ENCODE measurements at places on chromosomes 2 and 18. TPM values are rescaled to one million over a fixed set of nuclear protein-coding genes. Genes with fewer than 3 reads are reported as not detected.

- no peaks in the 10 kb centered on the region for H3K36me3 ChIP-seq
- H3K4me3 ChIP-seq = no peak overlapping the region
- peak; percentile 77 for DNase-seq
- no peaks in the 10 kb centered on the region for H3K27me3 ChIP-seq
- H3K4me1 ChIP-seq = no peaks in the 10 kb centered on the region
Measured at GRCh38 chr18:52903857-52904256, 563.9 kb downstream of the DCC start.

GRCh38 chr2:173226899-173227698 lies 127.6 kb upstream of the CDCA7 start:
- no peak overlapping the region for H3K4me3 ChIP-seq
- no peak overlapping the region for H3K27ac ChIP-seq
- H3K4me1 ChIP-seq = no peaks in the 10 kb centered on the region
- no peaks in the 10 kb centered on the region for H3K36me3 ChIP-seq
- no peaks in the 10 kb centered on the region for H3K27me3 ChIP-seq

DNA sequence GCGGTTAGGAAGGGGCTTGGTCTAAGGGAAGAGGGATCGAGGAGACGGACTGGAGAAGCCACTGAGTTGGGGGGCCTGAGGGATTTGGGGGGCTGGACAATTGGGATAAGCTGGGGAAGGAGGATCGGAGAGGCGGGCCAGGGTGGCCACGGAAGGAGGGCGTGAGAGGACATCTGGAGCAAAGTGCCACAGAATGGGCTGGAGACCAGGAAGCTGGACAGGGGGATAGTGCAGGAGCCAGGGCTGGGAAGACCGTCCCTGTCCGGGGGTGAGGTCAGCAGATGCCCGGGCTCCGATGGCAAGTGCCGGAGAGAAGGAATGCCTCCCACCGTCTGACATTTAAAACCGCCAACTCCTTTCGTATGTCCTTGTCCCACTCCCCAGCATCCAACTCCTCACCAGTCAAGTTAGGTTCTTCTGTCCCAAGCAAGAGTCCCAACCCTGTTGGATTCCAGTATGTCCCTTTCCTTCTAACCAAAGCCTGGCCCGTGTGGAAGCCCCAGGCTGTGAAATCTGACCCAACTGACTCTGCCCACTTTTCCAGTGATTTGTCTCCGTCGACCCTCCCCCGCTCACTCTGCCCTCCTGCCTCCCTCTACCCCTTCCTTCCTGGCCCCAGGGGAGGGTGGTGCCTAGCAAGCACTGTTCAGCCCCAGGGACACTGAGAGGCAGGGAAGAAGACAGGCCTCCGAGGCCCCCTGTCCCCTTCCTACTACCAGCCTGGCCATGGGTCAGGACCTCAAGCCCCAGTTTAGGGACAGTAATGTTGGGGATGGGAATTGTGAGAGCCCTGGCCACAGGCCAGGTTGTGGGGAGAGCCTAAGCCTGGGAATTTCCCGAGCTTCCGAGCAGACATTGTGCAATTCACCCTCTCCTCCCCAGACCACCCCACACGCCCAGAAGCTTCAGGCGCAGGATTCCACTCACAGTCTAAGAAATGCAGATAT lies 31.5 kb upstream of the TMBIM1 start:
- DNase-seq = peak; percentile 81
- H3K27ac ChIP-seq = peak overlapping the region; percentile 94
- no peaks in the 10 kb centered on the region for H3K27me3 ChIP-seq
- H3K36me3 ChIP-seq = no peaks in the 10 kb centered on the region

DNA sequence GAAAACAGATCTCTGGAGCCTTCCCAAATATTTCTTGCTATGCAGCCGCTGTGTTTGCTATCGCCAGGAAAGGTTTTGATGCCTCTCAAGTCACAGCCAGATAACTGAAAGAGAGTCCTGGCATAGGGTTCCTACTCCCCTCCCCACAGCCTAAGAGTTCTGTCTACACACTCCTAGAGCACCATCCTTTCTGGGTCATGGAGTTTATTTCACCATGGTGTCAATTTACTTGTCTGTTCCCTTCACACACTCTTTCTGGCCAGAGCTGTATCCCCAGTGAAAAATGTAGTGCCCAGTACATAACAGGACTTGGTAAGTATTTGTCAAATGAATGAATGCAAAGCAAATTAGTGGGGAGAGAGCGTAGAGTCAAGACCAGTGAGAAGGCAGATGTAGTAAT lies 185.3 kb downstream of the HAUS1 start:
- H3K27ac ChIP-seq = no peak overlapping the region
- no peaks in the 10 kb centered on the region for H3K27me3 ChIP-seq
- peaks cover 10% of the 10 kb centered on the region for H3K4me1 ChIP-seq

- peak; percentile 65 for DNase-seq
- H3K27ac ChIP-seq = no peak overlapping the region
- no peak overlapping the region for H3K4me3 ChIP-seq
- H3K4me1 ChIP-seq = no peaks in the 10 kb centered on the region
- no peaks in the 10 kb centered on the region for H3K36me3 ChIP-seq
Measured at GRCh38 chr2:32135409-32135808, 30.3 kb upstream of the SLC30A6 start.

DNA sequence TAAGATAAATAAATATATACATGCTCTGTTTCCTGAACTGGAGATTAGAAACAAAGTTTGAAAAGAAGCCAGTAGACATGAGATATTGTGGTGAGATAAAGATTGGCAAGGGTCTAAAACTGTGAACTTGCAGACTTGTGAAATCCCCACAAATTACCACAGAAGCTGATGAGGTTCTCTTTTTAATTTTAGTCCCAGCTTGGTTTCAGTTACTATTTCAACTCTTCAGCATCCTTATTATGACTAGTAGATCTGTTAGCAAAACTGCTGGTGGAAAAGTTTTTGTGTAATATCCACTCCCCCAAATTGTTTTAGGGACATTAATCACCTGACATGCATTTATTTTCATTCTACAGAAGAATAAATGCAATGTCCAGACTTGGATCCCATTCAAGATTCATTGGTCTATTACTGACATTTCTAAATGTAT lies 20.8 kb downstream of the RASGRP3 start:
- H3K27ac ChIP-seq = no peak overlapping the region
- H3K36me3 ChIP-seq = no peaks in the 10 kb centered on the region
- no peak for DNase-seq
- no peaks in the 10 kb centered on the region for H3K27me3 ChIP-seq
- H3K4me3 ChIP-seq = no peak overlapping the region

DNA sequence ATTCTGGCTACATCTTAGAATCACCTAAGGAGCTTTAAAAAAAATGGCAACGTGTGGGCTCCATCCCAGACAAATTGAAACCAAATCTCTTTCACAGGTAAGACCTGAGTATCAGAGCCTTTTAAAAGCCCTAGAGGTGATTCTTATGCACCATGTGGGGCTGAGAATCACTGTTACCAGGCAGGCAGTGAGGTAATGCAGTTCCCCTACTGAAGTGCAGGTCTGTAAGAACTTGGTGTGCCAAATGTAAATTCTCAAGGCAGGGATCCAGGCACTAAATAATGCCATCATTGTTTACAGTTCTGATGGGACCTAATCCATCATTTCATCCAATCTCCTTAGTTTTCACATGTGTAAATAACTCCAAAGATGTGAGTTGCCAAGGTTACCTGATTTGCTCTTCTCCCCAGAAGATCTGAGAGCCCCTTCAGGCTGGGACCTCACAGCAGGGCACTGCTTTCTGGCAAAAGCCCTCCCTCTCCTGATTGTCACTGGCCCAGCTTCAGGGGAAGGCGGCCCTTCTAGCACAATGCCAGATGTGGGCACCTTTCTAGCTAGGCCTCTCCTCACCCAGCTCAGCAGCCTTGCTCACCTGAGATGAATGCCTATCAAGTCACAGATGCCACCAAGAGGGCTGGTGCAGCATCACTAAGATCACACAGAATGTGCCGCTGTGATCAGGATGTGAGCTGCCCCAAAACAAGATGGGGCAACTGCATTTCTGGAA lies 73.6 kb upstream of the RGPD5 start:
- H3K4me1 ChIP-seq = no peaks in the 10 kb centered on the region
- H3K4me3 ChIP-seq = no peak overlapping the region
- no peaks in the 10 kb centered on the region for H3K27me3 ChIP-seq
- no peaks in the 10 kb centered on the region for H3K36me3 ChIP-seq

DNA sequence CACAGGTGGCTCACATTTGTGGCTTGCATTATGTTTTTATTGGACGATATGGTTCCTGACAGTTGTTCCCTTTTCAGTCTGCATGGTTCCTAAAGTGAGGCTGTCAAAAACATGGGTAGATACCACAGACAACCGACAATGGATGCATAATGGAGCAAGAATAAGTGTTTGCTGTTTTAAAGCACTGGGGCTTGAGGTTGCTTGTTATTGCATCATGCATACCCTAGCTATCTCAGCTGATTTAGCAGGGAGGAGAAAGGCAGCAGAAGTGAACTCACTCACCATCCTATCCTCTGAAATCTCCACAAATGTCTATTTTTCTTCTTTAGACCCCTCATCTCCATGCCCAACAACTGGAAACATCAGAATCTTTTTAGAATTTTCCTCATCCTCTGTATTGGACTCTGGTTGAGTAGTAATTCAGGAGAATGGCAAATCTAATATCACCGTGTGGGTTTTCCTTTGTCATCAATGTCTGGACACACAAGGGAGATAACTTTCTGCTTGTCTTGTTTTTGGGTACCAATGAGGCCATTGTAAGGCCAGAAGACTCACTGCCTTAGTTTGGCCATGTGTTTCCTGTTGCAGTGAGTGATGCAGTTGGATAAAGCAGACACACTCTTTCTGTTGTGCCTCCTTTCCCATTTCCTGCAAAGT lies 46.7 kb downstream of the FBXO48 start:
- no peaks in the 10 kb centered on the region for H3K27me3 ChIP-seq
- DNase-seq = no peak
- no peaks in the 10 kb centered on the region for H3K36me3 ChIP-seq
- peaks cover 15% of the 10 kb centered on the region for H3K4me1 ChIP-seq

- H3K4me1 ChIP-seq = peaks cover 6% of the 10 kb centered on the region
- no peaks in the 10 kb centered on the region for H3K36me3 ChIP-seq
- H3K27ac ChIP-seq = no peak overlapping the region
- H3K4me3 ChIP-seq = no peak overlapping the region
- H3K27me3 ChIP-seq = no peaks in the 10 kb centered on the region
- no peak for DNase-seq
Measured at GRCh38 chr2:83808878-83809277, 650.2 kb downstream of the SUCLG1 start.

DNA sequence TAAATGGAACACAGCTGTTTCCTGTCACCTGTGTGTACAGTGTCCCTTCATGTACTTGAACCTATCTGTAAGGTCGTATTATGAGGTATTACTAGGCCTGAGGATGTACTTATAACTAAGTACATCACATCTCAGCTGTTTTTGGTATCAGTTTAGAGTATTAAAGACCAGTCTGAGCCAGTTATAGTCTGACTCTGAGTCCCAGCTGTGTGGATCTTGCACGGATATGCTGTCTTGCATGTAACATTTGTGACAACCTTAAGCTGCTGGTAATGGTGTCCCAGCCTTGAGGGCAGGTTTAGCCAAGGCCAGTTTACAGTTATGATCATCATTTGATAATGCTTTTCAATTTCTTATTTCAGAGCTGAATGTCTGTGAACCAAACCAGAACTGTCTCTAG lies 496.3 kb downstream of the SLC4A3 start:
- no peak for DNase-seq
- H3K4me1 ChIP-seq = no peaks in the 10 kb centered on the region
- H3K36me3 ChIP-seq = no peaks in the 10 kb centered on the region
- no peak overlapping the region for H3K27ac ChIP-seq
- no peak overlapping the region for H3K4me3 ChIP-seq

NR4A2 gene
- 0.85 TPM for total RNA-seq

HOXD13 gene
- total RNA-seq = not detected

MAPK4 gene
- 8.5 TPM for total RNA-seq

SDC1 gene
- total RNA-seq = 43.0 TPM

DSC1 gene
- total RNA-seq = not detected

FAM228A gene
- 0.12 TPM for total RNA-seq

Measured in GM23338 (cell line).